ENCODE measurements at places on chromosomes 11 and 22.
A peak's percentile ranks its signal among the peaks of the same experiment; 100 is the strongest.

DNA sequence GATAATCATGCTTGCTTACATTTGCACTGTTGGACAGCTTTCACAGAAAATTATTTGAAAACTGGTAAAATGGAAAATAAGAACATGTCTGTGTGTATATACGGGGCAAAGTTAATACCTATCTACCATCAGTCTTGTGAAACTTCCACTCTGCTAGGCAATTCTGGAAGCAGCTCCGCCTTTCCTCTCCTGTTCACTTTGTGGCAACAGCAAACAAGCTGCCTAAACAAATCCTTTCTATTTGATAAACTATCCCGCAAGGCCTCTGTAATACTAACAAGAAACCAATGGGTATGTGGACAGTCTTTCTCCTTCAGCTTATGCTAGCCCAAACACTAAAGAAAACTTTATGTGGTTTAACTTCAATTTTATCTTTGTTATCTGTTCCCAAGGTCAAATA, 39.2 kb upstream of the RAPSN start:
- peaks cover 40% of the 10 kb centered on the region for H3K36me3 ChIP-seq
- DNase-seq = no peak
- H3K4me3 ChIP-seq = no peak overlapping the region
- no peaks in the 10 kb centered on the region for H3K27me3 ChIP-seq
- H3K27ac ChIP-seq = no peak overlapping the region
- H3K4me1 ChIP-seq = no peaks in the 10 kb centered on the region

GRCh38 chr11:61766353-61766841, 14.0 kb downstream of the MYRF start:
- no peaks in the 10 kb centered on the region for H3K27me3 ChIP-seq
- no peaks in the 10 kb centered on the region for H3K4me1 ChIP-seq
- no peak overlapping the region for H3K27ac ChIP-seq
- H3K4me3 ChIP-seq = no peak overlapping the region
- no peaks in the 10 kb centered on the region for H3K36me3 ChIP-seq

GRCh38 chr11:13316528-13316961, 39.0 kb downstream of the BMAL1 start:
- H3K36me3 ChIP-seq = no peaks in the 10 kb centered on the region
- H3K4me1 ChIP-seq = peaks cover 44% of the 10 kb centered on the region
- no peaks in the 10 kb centered on the region for H3K27me3 ChIP-seq
- H3K27ac ChIP-seq = peak overlapping the region; percentile 3

- no peaks in the 10 kb centered on the region for H3K36me3 ChIP-seq
- DNase-seq = no peak
- H3K27me3 ChIP-seq = no peaks in the 10 kb centered on the region
- H3K4me1 ChIP-seq = no peaks in the 10 kb centered on the region
Measured at GRCh38 chr11:130220311-130221035, 60.9 kb downstream of the ST14 start.

DNA sequence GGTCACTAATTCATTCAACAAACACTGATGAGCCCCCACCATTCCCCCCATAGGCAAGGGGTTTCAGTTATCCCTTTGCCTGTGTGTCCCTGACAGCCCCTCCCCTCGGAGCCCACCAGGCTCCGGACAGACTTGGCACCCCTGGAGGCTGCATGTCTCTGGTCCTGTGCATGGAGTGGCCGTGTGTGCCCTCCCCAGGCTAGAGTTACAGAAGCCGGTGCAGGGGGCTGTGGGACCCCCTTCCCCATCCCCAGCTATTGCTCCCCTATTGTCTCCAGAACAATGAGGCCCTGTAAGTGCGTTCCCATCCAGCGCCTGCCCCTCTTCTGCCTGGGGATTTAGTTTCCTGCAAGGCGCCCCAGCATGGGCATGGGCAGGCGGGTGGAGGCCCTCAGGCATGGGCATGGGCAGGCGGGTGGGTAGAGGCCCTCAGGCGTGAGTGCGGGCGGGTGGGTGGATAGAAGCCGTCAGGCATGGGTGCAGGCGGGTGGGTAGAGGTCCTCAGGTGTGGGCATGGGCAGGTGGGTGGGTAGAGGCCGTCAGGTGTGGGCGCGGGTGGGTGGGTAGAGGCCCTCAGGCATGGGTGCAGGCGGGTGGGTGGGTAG, 1.5 kb downstream of the MUC2 start:
- H3K36me3 ChIP-seq = no peaks in the 10 kb centered on the region
- no peak overlapping the region for H3K27ac ChIP-seq
- no peaks in the 10 kb centered on the region for H3K4me1 ChIP-seq
- H3K4me3 ChIP-seq = no peak overlapping the region
- DNase-seq = no peak

GRCh38 chr22:48722661-48723060, 1105.0 kb downstream of the BRD1 start:
- no peak overlapping the region for H3K4me3 ChIP-seq
- no peaks in the 10 kb centered on the region for H3K4me1 ChIP-seq
- DNase-seq = no peak
- no peaks in the 10 kb centered on the region for H3K27me3 ChIP-seq
- no peak overlapping the region for H3K27ac ChIP-seq
- H3K36me3 ChIP-seq = no peaks in the 10 kb centered on the region

DNA sequence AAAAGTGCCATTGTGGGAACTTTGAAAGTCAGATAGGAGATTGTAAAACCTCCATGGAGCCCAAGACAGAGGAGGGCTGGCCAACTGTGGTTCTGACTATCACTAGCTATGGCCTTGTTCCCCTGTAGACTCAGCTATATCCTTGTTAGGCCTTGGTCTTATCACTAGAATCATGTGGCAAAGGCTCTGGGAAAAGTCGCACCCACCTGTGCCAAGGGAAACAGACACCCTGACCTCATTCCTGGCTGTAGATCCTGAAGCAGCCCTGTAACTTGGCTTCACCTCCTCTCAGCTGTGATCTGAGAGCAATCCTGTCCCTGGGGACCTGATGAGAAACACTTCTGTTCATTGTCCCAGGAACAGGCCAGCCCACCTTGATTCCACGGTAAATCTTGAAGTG, 566.2 kb downstream of the TMEM135 start:
- peaks cover 42% of the 10 kb centered on the region for H3K4me1 ChIP-seq
- no peaks in the 10 kb centered on the region for H3K27me3 ChIP-seq
- peak overlapping the region; percentile 72 for H3K27ac ChIP-seq
- peak; percentile 9 for DNase-seq

GRCh38 chr11:62665599-62666258, 617 bp downstream of the CSKMT start:
- peaks cover 9% of the 10 kb centered on the region for H3K36me3 ChIP-seq
- peaks cover 27% of the 10 kb centered on the region for H3K4me1 ChIP-seq
- peak overlapping the region; percentile 86 for H3K27ac ChIP-seq
- no peaks in the 10 kb centered on the region for H3K27me3 ChIP-seq
- H3K4me3 ChIP-seq = peak overlapping the region; percentile 72

- H3K4me3 ChIP-seq = no peak overlapping the region
- H3K4me1 ChIP-seq = no peaks in the 10 kb centered on the region
- H3K27ac ChIP-seq = no peak overlapping the region
- no peaks in the 10 kb centered on the region for H3K27me3 ChIP-seq
- no peaks in the 10 kb centered on the region for H3K36me3 ChIP-seq
- no peak for DNase-seq
Measured at GRCh38 chr11:24286238-24286637, 210.6 kb upstream of the LUZP2 start.

GRCh38 chr11:92552942-92553341, 328.3 kb downstream of the FAT3 start:
- H3K36me3 ChIP-seq = no peaks in the 10 kb centered on the region
- H3K27me3 ChIP-seq = no peaks in the 10 kb centered on the region
- no peak overlapping the region for H3K27ac ChIP-seq
- H3K4me3 ChIP-seq = no peak overlapping the region
- DNase-seq = no peak

- H3K4me3 ChIP-seq = no peak overlapping the region
- no peaks in the 10 kb centered on the region for H3K36me3 ChIP-seq
- H3K27me3 ChIP-seq = no peaks in the 10 kb centered on the region
- no peak overlapping the region for H3K27ac ChIP-seq
Measured at GRCh38 chr11:119860561-119861094, 131.6 kb upstream of the NECTIN1 start.

- no peaks in the 10 kb centered on the region for H3K27me3 ChIP-seq
- H3K4me1 ChIP-seq = peaks cover 4% of the 10 kb centered on the region
- DNase-seq = no peak
- H3K4me3 ChIP-seq = no peak overlapping the region
- peak overlapping the region; percentile 60 for H3K27ac ChIP-seq
Measured at GRCh38 chr11:122038543-122038942, 77.5 kb downstream of the BLID start.

GRCh38 chr11:120400564-120401364, 64.6 kb downstream of the ARHGEF12 start:
- H3K27ac ChIP-seq = no peak overlapping the region
- H3K4me3 ChIP-seq = peak overlapping the region; percentile 57
- peaks cover 26% of the 10 kb centered on the region for H3K4me1 ChIP-seq
- no peak for DNase-seq
- no peaks in the 10 kb centered on the region for H3K27me3 ChIP-seq
- H3K36me3 ChIP-seq = no peaks in the 10 kb centered on the region

DNA sequence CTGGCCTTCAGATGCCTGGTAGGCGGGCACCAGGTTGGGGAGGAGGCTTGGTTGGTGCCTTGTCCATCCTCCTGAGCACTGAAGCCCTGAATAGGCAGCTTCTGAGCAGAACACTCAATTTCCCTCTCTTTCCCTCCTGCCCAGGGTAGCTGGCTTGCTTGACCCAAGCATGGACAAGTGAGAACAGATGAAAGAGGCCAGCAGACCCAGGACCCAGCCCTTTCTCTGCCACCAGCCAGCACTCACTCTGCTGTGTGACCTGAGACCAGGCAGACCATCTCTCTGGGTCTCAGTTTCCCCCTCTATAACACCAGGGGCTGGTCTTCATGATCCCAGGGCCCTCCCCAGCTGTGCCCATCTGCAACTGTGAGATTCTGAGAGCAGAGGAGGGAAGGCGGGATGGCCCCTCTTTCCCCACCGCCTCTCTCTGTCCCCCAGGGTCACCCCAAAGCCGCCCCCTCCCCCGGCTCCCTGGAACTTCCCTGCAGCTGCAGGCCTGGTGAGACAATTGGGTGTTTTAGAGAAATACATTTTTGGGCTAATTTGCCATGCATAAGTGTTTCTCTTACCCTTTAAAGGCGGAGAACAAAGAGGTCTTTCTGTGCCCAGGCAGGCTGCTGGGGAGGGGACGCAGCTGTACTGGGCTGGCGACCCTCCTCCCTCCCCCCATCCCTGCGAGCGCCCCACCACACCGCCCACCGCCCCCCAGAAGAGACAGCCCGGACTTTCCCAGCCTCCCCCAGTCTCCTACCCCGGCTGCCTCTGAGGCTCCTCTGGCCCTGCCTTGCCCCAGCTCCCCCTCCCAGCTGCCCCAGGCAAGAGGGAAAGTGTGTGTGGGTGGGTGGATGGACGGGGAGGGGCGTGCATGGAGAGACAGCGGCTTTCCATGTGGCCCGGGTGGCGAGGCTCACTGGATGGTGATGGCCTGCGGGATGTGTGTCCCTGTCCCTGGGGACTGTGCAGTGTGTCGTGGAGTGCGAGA, 30.8 kb upstream of the PICK1 start:
- no peaks in the 10 kb centered on the region for H3K4me1 ChIP-seq
- no peaks in the 10 kb centered on the region for H3K36me3 ChIP-seq
- H3K27me3 ChIP-seq = no peaks in the 10 kb centered on the region
- no peak for DNase-seq
- no peak overlapping the region for H3K27ac ChIP-seq

DNA sequence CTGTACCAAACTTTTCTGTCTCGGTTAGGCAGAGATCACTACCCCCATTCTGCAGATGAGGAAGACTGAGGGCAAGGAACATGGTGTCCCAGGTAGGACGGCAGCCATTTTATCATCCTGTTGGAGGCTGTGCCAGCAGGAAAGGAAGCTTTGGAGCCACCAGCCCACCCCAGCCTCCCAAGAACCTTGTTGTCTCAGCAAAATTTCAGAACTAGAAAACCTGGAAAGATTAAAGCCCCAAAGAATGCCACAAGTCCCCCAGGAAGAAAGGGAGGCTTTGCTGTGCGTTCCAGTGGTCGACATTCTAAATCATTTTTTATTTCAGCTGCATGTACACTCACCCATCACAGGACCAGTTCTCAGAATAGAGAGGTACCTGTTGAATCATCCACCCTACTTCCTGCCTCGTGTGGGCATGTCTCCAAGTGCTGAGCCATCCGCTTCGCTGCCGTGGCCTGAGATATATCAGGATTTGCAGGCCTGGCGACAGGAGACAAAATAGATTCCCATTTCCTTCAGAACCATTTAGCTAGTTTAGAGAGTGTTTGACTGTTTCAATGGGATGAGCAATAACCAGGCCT, 13.0 kb upstream of the EIF3D start:
- H3K4me3 ChIP-seq = no peak overlapping the region
- DNase-seq = no peak
- H3K36me3 ChIP-seq = no peaks in the 10 kb centered on the region
- no peaks in the 10 kb centered on the region for H3K27me3 ChIP-seq
- no peaks in the 10 kb centered on the region for H3K4me1 ChIP-seq
- H3K27ac ChIP-seq = no peak overlapping the region

- H3K4me1 ChIP-seq = no peaks in the 10 kb centered on the region
- no peak for DNase-seq
- H3K27me3 ChIP-seq = no peaks in the 10 kb centered on the region
- no peak overlapping the region for H3K4me3 ChIP-seq
- no peak overlapping the region for H3K27ac ChIP-seq
Measured at GRCh38 chr22:47201996-47202818, 439.8 kb downstream of the TBC1D22A start.

- no peak for DNase-seq
- H3K27ac ChIP-seq = no peak overlapping the region
- no peaks in the 10 kb centered on the region for H3K27me3 ChIP-seq
- no peaks in the 10 kb centered on the region for H3K36me3 ChIP-seq
Measured at GRCh38 chr11:2818503-2818902, 67.1 kb downstream of the CDKN1C start.

GRCh38 chr11:62856333-62856895, 17.0 kb upstream of the WDR74 start:
- H3K4me1 ChIP-seq = peaks cover 26% of the 10 kb centered on the region
- peaks cover 24% of the 10 kb centered on the region for H3K36me3 ChIP-seq
- no peak for DNase-seq
- H3K27me3 ChIP-seq = no peaks in the 10 kb centered on the region

DNA sequence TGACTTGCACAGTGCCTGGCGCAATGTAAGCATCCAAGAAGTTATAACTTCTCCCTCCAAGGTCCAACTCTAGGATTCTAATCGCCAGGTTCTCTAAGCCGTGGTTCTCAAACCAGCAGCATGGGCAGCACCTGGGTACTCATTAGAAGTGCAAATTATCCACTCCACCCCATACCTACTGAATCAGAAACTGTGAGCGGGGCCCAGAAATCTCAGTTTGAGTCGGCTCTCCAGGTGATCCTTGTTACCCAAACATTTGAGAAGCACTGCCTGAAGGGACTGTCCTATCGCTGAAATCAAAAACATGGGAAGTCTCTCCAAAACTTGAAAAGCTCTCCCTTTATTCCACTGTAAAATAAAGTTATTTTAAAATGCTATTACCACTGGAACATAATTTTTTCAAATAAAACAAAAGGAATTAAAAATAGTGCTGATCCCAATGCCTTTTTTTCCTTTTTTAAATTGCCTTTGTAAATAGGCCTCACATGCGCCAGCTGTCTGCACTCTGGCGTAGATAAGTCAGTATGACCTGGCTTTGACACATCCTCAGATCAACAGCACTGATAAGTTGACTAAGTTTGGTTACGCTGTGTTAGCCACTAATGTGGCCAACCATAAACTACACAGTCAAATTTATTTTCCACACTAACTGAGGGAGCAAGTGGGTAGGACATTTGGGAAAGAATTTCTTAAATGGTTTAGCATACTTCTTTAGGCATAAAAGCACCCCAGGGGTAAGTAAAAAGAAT, 8.4 kb upstream of the CTR9 start:
- H3K4me3 ChIP-seq = no peak overlapping the region
- no peak for DNase-seq
- no peaks in the 10 kb centered on the region for H3K27me3 ChIP-seq
- no peak overlapping the region for H3K27ac ChIP-seq
- H3K4me1 ChIP-seq = no peaks in the 10 kb centered on the region

GRCh38 chr11:14775897-14776296, 116.1 kb downstream of the CYP2R1 start:
- H3K27ac ChIP-seq = no peak overlapping the region
- no peaks in the 10 kb centered on the region for H3K4me1 ChIP-seq
- no peaks in the 10 kb centered on the region for H3K27me3 ChIP-seq
